Ovary (tissue), 10 donors: ENCODE measurements at places on chromosomes 12 and 14. TPM values are rescaled to one million over a fixed set of nuclear protein-coding genes. Genes with fewer than 3 reads are reported as not detected.

- no peak overlapping the region for H3K27ac ChIP-seq
- no peaks in the 10 kb centered on the region for H3K4me1 ChIP-seq
- no peak for DNase-seq
- no peaks in the 10 kb centered on the region for H3K36me3 ChIP-seq
- H3K27me3 ChIP-seq: no peaks in the 10 kb centered on the region
These were observed 31.2 kb downstream of the BCL11B start for GRCh38 chr14:99240627-99241324.

GRCh38 chr14:99522457-99522891, 41.3 kb downstream of the CCNK start:
- H3K4me3 ChIP-seq: no peak overlapping the region
- H3K27ac ChIP-seq: no peak overlapping the region
- peaks cover 20% of the 10 kb centered on the region for H3K4me1 ChIP-seq
- no peaks in the 10 kb centered on the region for H3K36me3 ChIP-seq

DNA sequence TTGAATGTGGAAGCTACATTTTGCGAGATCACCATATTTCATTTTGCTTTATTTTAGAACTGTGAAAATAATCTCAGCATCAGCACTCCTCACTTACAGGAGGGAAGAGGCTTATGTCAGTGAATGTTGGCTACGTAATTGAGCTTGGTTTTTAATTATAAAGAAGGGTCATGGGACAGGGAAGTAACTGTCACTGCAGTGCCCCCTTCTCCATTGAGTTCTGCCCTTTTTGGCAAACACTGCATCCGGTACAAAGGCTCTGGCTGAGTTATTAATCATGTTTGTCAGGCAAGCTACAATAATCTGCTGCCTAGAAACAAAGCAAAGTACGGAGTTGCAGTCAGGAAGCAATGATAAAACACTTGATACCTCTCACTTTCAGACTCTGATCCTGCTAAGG, 546.7 kb downstream of the SNAPC1 start:
- H3K4me1 ChIP-seq: no peaks in the 10 kb centered on the region
- no peak for DNase-seq
- H3K27ac ChIP-seq: no peak overlapping the region
- H3K27me3 ChIP-seq: no peaks in the 10 kb centered on the region
- H3K36me3 ChIP-seq: no peaks in the 10 kb centered on the region

DNA sequence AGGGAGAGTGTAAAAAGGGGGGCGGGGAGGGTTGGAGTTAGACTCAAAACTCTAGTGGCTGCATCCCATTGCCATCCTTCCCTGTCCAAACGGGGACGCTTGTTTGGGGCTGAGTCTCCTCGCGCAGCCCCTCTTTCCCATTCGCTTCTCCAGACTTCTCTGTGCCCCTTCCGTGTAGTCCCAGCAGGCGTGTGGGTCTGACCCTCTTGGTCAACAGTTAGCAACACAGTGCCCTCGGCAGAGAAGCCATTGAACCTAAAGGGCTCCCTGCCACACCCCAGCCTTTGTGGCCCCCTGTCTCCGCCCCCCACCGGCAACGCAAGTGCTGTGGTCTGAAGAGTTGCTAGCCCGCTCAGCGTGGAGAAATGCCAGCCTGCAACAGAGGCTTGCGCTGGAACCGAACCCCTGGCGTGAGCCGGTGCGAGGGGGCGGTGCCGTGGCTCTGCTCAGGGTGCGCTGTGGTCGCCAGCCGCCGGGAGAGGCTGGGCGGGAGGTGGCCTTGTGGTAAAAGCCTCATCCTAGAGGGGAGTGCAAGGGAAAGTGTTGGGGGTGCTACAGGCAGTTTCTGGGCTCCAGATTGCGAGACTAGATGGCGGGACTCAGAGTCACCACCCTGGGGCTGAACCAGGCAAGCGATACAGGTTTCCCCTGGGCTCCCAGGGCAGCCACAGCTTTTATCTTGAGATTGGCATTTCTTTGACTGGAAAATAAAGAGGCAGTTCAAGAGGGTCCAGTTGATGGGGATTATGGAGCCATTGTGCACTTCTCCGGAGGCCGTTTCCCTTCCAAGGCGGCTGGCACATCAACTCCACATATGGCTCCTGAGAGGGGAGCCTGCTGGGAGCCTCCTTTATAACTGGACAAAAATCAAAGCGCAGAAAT, 2.1 kb downstream of the PLXNC1 start:
- no peaks in the 10 kb centered on the region for H3K4me1 ChIP-seq
- no peaks in the 10 kb centered on the region for H3K27me3 ChIP-seq
- peak; percentile 55 for DNase-seq
- peak overlapping the region; percentile 60 for H3K4me3 ChIP-seq
- H3K36me3 ChIP-seq: no peaks in the 10 kb centered on the region
- peak overlapping the region; percentile 24 for H3K27ac ChIP-seq

GRCh38 chr12:93319523-93320050, 58.1 kb upstream of the NUDT4 start:
- no peak overlapping the region for H3K4me3 ChIP-seq
- peaks cover 3% of the 10 kb centered on the region for H3K4me1 ChIP-seq
- H3K27ac ChIP-seq: no peak overlapping the region
- H3K27me3 ChIP-seq: no peaks in the 10 kb centered on the region

DNA sequence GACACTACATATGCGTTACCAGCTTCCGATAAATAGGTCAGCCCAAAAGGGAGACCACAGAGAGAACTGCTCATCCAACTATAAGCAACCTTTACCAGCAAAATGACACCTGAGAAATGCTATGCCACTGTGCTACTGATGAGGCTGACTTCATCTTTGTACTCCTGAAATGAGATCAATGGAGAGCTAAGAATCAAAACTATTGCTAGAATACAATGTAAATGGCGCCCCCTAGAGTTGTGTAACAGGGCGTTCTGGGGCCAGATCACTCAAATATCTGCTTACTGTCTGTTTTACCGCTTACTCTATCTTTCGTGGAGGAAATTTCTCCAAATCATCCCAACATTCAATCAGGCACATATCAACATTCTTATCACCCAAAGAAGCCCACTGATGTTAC, 4.6 kb downstream of the ZNF384 start:
- no peak for DNase-seq
- H3K27ac ChIP-seq: no peak overlapping the region

DNA sequence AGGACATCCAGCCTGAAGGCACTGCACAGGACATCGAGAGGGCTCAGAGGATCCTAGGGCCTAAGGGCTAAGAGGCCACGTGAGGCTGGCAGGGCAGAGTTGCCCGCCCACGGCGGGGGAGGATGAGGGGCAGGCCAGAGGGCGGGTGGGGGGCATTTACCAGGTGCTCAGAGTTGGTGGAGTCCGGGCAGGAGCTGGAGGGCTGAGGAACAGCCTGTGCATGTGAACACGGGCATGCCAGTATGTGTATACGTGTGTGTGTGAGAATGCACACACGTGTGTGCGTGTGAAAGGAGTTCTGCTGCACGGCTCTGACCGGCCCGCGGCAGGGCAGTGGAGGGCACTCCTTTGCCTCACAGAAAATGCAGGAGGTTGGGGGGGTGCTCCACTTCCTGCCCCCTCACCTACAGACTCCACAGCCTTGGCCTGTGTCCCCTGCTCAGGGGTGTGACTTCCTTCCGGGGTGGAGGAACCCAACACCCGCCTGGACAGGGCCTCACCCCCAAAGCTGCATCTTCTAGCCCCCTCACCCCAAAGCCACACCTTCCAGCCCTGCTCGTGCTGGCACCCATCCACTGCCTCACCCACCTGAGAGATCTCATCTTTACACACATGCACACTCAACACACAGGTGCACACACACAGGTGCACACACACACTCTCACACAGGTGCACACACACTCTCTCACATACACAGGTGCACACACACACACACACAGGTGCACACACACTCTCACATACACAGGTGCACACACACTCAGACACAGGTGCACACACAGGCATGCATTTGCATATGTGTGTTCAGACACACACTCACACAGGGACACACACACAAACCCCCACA, 11.8 kb upstream of the GPR132 start:
- no peaks in the 10 kb centered on the region for H3K36me3 ChIP-seq
- no peak for DNase-seq
- no peak overlapping the region for H3K4me3 ChIP-seq
- no peaks in the 10 kb centered on the region for H3K4me1 ChIP-seq

DNA sequence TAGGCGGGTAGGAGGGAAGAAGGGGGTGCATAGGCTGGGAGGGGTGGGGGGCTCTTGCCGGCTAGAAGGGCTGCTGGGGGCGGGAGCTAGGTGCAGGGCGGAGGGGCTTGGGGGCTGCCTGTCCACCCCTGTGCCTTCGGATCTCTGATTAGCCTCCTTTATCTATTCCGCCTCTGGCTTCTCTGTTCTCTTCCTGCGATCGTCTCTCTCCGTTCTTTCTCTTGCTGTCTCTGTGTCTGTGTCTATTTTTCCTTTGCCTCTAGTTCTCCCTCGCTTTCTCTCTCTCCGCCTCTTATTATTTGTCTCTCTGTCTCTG, 166.7 kb upstream of the LHX5 start:
- no peak overlapping the region for H3K4me3 ChIP-seq
- no peaks in the 10 kb centered on the region for H3K4me1 ChIP-seq
- H3K27ac ChIP-seq: no peak overlapping the region
- no peaks in the 10 kb centered on the region for H3K27me3 ChIP-seq
- H3K36me3 ChIP-seq: no peaks in the 10 kb centered on the region

DNA sequence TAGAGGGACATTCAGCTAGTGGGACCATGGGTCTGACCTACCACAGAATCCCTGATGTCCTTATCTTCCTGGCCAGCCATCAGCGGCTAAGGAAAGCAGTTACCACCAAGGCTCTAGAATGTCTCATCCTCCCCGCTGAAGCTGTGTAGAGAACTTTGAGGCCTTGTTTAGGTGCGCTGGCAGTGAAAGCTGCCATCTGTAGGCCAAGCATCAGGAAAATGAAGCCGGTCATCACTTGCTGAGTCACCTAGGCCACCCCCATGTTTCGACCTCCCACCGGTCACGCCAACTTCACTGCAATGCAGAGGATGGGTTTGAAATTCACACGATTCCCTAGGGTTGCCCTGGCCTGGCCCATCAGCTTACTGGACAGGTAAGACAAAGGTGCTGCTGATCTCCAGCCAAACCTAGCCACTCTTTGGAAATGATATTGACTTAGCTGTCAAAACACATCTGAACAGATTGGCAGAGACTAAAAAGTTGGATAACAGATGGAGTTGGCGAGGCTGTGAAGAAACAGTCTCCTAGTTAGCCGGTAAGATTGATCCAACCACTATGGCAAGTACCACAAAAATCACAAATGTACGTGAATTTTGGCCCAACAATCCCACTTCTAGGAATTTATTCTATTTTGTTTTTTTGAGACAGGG, 52.0 kb downstream of the NOS1 start:
- no peaks in the 10 kb centered on the region for H3K36me3 ChIP-seq
- H3K4me1 ChIP-seq: no peaks in the 10 kb centered on the region
- no peak for DNase-seq
- no peak overlapping the region for H3K27ac ChIP-seq

DNA sequence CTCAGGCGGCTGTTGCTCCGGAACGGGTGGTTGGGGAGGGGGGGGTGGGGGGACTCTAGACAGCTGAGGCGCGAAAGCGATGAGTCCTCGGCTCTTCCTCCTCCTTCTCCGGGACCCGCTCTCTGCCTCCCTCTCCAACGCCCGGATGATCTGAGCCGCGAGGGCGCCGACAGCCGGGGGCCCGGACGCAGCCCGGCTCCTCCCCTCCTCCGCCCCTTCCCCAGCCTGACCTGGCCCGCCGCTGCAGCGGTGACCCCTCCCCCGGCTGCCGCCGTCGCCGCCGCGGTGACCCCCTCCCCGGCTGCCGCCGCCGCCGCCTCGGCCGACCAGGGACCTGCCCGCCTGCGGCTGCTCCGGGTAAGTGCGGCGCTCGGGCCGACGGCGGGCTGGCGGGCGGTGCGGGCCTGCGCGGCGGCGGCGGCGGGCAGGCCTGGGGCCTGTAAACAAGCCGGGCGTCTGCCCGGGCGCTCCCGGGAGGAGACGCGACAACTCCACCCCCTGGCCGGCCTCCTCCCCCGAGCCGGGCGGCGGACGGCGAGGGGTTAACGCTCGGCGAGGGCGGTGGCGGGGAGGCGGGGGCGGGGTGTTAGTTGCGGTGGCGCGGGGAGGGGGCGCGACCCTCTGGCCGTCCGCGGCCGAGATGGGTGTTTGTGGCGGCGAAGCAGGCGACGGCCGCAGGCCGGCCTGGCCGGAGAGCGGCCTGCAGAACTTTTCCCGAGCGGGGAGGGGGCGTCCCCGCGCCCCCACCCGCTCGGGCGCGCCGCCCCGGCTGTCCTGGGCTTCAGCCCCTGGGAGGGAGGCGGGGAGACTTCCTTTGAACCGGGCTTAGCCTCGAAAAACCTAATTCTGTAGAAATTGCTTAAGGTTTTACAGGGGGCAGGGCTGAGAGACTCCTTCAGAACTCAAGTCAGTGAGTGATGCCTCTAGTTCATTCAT, 568 bp downstream of the PPM1A start:
- no peaks in the 10 kb centered on the region for H3K36me3 ChIP-seq
- H3K4me3 ChIP-seq: peak overlapping the region; percentile 91
- H3K27ac ChIP-seq: peak overlapping the region; percentile 99
- H3K27me3 ChIP-seq: no peaks in the 10 kb centered on the region

GRCh38 chr14:30532264-30532663, 26.7 kb upstream of the G2E3 start:
- H3K36me3 ChIP-seq: no peaks in the 10 kb centered on the region
- H3K27me3 ChIP-seq: no peaks in the 10 kb centered on the region
- no peak overlapping the region for H3K27ac ChIP-seq
- DNase-seq: no peak

- H3K27ac ChIP-seq: no peak overlapping the region
- H3K36me3 ChIP-seq: no peaks in the 10 kb centered on the region
- H3K4me1 ChIP-seq: peaks cover 2% of the 10 kb centered on the region
- H3K27me3 ChIP-seq: no peaks in the 10 kb centered on the region
These were observed 64.8 kb upstream of the MAX start for GRCh38 chr14:65167072-65167645.

DNA sequence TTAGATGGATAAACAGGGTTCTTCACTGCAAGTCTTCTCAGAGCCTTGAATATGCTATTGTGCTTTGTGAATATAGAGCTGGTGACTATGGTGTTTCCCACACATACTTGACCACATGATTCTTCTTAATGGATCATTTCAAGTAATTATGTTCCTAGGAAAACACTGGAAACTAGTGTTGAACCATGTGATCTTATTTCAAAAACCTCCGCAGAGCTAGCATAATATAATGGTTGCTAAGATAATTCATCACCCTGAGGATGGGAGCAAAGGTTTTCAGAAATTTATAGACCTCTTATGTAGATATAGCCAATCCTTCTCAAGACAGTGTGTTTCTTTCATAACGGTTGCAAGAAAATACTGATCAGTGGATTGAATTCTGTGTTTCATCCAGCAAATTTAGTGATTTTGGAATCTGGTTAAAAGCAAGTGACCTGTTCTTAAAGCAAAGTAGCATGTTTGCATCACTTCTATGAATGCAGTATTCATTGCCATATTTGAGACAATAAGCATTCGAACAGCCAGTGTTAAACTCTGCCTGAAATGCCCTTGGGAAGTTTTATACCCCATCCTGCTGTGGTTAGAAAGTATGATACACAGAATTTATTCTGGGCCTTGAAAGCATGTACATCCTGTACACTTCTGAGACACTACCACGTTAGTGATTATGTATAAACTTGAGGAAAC, 341.0 kb upstream of the E2F7 start:
- no peak overlapping the region for H3K4me3 ChIP-seq
- DNase-seq: no peak
- H3K27me3 ChIP-seq: no peaks in the 10 kb centered on the region
- H3K27ac ChIP-seq: no peak overlapping the region

- H3K36me3 ChIP-seq: no peaks in the 10 kb centered on the region
- DNase-seq: no peak
- no peaks in the 10 kb centered on the region for H3K27me3 ChIP-seq
- no peak overlapping the region for H3K27ac ChIP-seq
These were observed 233.7 kb downstream of the MON2 start for GRCh38 chr12:62700091-62700880.

CIROP gene
- total RNA-seq: not detected

IFNG gene
- total RNA-seq: not detected

RIMBP2 gene
- total RNA-seq: 16.2 TPM

TAS2R50 gene
- total RNA-seq: 1.4 TPM

AQP6 gene
- total RNA-seq: not detected

MMP17 gene
- 9.9 TPM for total RNA-seq
